Renal cortex interstitium (tissue), 15 donors: ENCODE measurements at places on chromosomes 11 and 22. TPM values are rescaled to one million over a fixed set of nuclear protein-coding genes. Genes with fewer than 3 reads are reported as not detected.

GRCh38 chr11:76321340-76321739, 59.6 kb downstream of the THAP12 start:
- DNase-seq: no peak

DNA sequence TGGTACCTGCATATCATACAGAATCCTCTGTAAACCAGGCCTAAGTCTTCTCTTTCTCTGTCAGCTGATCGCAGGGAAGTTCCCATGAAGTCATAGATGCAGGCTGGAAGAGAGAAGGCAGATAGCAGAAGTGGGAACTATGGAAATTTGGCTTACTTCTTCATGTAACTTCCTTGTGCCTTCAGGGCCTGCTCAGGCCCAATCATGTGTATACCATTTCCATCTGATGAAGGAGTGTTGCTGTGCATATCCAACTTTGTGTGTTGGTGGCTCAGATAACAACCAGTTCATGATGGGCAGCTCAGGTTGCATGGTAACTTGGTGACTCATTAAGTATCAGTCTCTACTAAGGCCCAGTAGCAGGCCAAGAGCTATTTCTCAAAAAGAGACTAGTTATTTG, 53.1 kb upstream of the CEP295 start:
- DNase-seq: no peak

GRCh38 chr11:71330996-71331395, 78.6 kb upstream of the SHANK2 start:
- no peak for DNase-seq

DNA sequence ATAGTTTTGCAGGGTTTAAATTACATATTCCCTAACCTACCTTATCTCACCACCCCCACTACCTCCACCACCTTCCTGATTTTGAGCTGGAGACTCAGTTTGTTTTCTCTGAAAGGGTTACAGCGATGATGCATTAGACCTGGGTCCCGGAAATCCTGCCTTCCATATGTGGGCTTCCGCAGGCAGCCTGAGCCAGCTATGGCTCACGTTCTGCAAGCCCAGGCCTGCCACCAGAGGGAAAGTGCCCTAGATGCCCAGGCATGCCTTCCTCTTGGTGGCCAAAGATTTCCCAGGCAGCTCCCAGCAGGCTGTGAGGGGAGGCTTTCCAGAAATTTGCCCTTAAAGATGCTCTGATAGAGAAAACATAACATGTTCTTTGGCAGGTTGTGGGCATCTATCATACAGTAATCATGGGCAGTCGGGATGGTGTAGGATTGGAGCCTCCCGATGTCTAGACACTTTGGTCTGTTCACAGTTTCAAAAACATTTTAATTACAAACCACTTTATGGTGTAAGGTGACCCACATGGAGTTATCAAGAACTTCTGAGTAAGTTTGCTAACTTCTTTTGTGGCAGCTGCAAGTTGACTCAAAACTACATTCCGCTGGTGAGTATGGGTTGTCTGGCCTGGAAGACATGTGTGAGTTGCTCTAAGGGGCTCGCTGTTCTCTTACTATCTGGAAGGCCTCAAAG, 79.3 kb downstream of the MICAL2 start:
- no peak for DNase-seq

GRCh38 chr11:44229098-44229497, 80.8 kb downstream of the ALX4 start:
- DNase-seq: no peak

DNA sequence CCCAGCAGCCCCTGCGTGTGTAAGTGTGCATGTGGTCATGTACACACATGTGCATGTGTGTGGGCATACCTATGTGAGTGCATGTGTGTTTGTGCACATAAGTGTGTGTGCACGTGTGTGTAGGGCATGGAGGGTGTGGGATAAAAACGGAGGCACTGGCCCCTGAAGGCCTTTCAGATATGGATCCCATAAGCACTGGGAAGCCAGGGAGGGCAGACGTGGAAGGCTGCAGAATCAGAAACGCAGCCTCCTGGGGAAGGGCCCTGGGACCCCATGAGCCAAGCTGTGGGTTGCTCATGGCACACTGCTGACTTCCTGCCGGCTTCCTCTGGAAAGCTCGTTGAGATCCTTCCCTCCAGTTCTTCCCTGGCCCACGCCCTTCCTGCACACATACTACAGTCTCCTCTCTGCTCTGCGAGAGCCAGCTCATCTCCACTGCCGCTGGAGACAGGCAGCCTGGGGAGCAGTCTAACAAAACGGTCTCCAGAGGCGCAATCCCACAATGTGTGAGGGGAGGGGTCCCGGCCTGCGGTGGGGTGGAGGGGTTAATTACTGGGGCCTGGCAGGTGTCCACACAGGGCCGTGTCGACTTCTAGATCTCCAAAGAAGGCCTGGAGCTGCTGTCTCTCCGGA, 435.2 kb upstream of the B3GAT1 start:
- no peak for DNase-seq

DNA sequence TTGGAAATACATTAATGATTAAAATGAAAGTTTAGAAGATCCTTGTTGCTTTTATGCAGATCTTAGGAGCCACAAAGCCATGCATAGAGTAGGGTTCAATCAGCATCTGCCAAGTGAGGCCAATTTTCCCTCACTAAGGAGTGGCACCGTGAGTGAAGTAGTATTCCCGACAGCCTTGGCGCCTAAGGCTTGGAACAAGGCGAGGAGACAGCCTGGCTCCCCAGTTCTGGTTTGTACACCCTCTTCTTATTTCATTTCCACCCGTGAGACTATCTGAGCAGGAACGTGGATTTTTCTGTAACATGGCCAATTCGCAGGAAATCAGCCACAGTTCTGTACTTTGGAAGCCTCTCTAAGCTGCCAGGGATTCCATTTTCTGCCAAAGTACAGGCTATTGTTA, 22.6 kb downstream of the FADS2 start:
- no peak for DNase-seq

DNA sequence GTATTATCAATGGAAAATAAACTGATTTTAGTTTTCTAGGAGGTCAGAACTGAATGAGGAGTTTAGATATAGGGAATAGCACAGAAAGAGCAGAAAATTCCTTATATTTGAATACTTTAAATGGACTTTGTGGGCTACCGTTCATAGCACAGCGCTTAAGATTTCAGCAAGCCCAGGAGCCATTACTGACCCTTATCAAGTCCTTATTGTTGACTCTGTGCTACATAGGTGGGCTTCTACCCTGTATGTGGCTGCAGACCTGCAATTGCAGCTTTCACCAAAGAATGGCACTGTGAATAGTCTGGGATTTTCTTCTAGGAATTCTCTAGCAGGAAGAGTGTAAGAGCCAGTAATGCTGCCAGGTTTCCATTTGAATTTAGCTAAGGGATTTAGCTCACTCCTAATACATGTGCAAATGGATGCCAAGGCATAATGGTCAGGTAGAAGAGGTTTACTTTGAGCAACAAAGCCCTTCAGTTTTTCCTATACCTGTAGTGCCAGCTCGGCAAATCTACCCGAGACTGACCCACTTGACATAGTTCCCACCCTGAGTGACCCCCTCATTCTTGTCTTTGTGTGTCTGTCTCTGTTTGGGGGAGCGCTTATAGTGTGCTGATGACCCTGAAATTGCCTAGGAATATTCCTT, 42.5 kb upstream of the DLAT start:
- DNase-seq: no peak

DNA sequence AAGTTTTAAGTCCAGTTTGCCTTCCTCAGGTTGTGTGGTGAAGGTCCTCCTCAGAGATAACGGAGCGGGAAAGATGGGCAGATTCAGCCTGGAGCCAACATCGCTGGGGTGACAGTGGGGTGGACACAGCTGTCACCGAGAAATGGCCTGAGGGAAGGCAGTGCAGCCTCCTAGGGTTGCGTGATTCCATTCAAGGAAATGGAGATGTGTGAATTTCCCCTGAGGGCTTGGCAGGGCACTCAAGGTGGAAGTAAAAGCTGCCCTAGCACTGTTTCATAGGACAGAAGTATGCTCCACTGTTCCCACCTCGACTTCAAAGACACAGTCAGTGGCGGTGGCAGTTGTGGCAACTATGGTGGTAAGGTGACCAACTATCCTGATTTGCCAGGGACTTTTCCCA, 15.4 kb upstream of the CAT start:
- DNase-seq: no peak

Gene FGF3
- not detected for polyA plus RNA-seq

Gene ZP1
- 0.12 TPM for polyA plus RNA-seq

Gene C11orf97
- 0.29 TPM for polyA plus RNA-seq

Gene SHISAL1
- 3.3 TPM for polyA plus RNA-seq

- DNase-seq: no peak
Observed at GRCh38 chr11:41282395-41282794, 177.1 kb downstream of the LRRC4C start.

DNA sequence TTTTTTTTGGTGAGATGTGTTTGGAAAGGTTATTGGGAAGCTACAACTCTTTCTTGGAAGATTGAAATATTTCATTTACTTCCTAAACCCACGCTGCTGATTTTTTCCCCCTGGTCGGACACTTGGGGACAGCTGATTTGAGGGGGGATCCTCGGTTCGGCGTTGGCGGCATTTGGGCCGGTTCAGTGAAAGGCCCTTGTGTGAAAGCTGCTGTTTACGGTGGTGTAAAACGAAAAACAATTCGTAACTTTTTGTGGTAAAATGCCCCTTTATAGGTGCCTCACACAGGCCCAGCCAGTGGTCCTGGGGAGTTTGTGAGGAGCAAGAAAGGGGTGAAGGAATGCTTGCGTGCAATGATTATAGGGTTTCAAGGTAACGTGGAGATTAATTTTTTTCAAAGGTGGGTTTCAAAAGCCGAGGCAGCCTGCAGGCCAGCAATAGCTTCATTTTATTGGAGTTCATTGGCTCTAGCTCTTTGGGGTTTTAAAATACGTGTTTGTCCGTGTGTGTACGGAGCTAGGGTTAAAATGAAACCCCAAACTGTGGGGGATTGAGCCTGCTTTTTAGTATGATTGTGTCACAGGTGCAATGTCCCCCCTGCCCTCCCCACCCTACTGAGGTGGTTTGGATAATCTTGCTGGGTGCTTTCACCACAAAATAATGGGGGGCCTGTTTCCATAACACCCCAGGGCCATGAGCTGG, 77.2 kb upstream of the PPARA start:
- DNase-seq: no peak

- no peak for DNase-seq
Observed at GRCh38 chr11:79021601-79022000, 419.2 kb downstream of the TENM4 start.

- DNase-seq: no peak
Observed at GRCh38 chr22:28015676-28016601, 96.9 kb upstream of the PITPNB start.

GRCh38 chr11:70043482-70043881, 34.6 kb upstream of the ANO1 start:
- DNase-seq: no peak

DNA sequence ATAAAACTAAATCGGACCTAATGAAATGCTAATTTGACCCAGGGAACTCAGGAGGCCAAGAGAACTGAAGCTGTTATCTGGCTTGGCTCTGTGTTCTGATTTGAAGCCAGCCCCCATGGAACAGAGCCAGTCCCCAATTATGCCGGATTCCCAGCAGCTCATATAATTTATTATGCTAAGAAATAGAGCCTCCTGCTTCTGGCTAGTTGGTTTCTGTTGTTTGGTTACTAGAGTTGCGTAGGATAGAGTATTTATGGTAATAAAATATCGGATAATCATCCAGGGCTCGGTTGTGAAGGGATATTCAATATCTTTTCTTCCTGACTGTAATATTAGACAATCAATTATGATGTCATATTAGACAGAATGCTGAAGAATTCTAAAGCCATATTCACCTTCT, 120.4 kb upstream of the TTC12 start:
- peak; percentile 44 for DNase-seq

DNA sequence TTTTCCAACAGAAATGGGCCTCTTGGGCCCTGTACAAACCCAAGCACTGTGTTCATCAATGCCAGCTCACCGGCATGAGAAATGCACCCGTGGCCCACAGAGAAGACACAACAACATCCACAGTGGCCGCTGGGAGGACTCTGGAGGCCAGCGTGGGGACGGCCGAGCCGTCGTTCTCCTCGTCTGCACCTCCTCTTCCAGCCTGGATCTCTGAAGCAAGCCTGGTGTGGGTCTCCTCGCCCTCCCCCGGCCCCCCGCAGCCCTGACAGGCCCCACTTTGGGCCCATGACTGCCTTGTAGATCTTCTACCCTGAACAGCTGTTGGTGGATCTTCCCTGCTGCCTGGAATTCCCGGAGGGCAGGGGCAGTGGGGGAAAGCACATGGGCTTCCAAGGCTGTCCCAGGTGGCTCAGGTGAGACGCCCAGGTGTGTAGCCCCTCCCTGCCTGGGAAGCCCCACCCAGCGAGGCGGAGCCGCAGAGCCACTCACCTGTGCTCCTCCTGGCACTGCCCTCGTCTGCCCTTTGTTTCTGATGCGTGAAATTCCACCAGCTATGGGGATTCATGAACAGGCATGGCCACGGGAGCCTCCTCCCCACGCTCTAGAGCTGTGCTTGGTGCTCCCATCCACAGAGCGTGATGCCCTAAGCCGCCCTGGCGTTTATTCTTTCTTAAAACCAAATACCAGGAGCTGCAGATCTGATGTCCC, 225.9 kb downstream of the BRD1 start:
- no peak for DNase-seq

DNA sequence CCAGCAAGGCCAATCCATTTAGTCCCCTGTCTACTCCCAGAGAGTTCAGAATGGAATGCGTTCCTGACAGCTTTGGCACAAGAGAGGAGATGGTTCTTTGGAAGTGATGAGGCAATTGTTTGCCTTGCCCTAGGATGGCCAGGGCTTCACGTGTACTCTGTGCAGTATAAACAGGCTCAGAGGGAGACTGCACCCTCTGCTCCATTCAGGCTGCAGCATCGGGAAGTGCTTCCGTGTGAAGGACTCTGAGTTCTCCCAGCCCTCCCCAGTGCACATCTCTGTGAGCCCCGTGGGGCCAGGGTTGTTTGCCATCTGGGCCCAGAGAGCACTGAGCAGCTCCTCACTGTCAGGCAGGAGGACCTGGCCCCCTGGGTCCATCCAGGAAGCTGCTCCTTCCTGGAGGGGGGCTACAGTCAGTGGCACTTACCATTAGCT, 215.3 kb upstream of the TBCEL start:
- DNase-seq: no peak

Gene NOL12
- 23.0 TPM for polyA plus RNA-seq

- DNase-seq: no peak
Observed at GRCh38 chr11:117315285-117316196, 515 bp downstream of the BACE1 start.

DNA sequence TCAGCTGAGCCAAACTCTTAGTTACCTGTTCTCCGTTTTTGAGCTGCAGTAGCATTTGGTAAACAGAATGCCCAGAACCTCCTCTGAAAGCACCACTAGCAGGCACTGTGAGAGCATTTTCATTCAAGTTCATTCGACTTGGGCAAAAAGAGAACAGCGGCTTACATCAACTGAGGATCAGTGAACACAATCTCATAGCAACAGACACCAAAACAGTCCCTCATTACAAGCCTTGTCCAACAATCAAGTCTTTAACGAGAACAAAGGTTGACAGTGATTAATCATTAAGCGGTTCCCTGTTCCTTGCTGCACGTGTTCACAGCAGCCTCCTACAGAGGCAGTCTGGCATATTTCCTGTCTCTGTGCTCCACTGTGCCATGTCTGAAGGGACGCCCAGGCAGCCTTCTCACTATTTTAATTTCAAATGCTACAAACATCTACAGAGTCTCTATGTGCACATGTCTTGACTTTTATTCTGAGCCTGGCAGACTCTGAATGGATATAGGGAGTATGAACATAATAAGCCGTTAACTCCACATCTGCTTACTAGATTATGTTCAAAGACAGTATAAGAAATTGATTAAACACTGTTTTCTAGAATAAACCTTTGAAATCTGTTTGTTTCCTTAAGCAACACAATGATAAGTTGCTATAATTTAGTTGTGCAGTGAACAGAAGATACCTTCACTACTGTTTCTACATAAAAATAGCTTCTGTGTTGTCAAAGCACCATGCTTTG, 88.3 kb upstream of the MTMR2 start:
- DNase-seq: peak; percentile 89

GRCh38 chr22:43465291-43466015, 53.6 kb downstream of the MPPED1 start:
- DNase-seq: no peak

Gene EFCAB6
- 4.5 TPM for polyA plus RNA-seq

Gene KCNJ11
- polyA plus RNA-seq: 3.1 TPM
